ENCODE measurements at places on chromosomes 5 and 9.
A peak's percentile ranks its signal among the peaks of the same experiment; 100 is the strongest.

GRCh38 chr9:133485531-133486260 lies 6.8 kb upstream of the SLC2A6 start:
- DNase-seq = peak; percentile 30

DNA sequence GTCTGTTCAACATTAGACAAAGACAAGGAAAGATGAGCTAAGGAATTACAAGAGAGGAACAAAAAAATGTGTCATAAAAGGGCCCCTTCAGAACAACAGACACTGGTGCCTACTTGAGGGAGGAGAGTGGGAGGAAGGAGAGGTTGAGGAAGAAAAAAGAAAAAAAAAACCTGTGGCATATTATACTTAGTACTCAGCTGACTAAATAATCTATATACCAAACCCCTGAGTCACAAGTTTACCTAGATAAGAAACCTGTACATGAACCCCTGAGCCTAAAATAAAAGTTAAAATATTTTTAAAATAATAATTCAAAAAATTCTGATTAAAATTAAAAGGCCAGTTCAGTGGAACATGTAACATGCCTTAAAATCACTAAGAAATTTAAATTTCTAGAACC lies 107.3 kb downstream of the MTREX start:
- DNase-seq = no peak

GRCh38 chr5:124457101-124457500 lies 289.3 kb downstream of the ZNF608 start:
- DNase-seq = no peak

DNA sequence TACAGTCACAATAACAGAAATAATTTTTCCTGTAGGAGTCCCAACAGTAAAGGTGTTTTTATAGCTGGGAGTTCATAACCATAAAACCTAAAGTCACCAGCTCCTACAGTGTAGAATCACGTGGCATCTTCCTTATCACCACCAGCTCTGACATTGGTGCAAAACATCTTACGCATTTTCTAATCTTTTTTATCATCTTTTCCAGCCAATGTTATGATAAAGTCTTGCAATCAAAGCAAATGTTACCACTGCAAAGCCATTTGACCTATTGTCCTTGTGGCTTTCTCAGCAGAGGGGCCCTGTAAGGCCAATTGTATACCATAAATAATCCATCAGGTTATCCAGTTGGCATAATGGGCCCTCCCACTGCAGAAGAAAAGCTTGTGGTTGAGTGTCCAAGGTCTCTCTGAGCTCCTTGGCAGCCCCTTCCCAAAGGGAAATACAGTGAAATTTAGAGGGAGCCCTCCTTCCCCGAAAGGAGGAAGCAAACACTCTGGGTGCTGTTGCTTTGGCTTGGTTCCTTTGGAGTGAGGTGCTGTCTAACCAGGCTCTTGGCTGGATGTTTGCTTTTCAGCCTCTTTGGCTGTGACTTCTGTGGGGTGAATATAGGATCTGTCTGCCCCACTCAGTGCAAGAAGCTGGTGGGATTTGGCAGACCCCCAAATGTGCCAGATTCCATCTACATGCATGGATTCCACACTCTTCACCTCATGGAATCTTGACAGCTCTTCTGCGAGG lies 29.3 kb upstream of the CPEB4 start:
- DNase-seq = no peak

Measured in activated CD4-positive, alpha-beta T cell treated with anti-CD3 and anti-CD28 coated beads, Interleukin-2, Interleukin-6, amounts not matched to agents 100 ng/mL and 50 ng/mL, durations not matched to agents 16 hours and 8 hours (primary cell).